ENCODE measurements at places on chromosomes 7 and 10. TPM values are rescaled to one million over a fixed set of nuclear protein-coding genes. Genes with fewer than 3 reads are reported as not detected.

GRCh38 chr7:137882261-137882668 lies 35.5 kb upstream of the DGKI start:
- no peak for DNase-seq

The FFAR4 gene
- total RNA-seq, result not detected

DNA sequence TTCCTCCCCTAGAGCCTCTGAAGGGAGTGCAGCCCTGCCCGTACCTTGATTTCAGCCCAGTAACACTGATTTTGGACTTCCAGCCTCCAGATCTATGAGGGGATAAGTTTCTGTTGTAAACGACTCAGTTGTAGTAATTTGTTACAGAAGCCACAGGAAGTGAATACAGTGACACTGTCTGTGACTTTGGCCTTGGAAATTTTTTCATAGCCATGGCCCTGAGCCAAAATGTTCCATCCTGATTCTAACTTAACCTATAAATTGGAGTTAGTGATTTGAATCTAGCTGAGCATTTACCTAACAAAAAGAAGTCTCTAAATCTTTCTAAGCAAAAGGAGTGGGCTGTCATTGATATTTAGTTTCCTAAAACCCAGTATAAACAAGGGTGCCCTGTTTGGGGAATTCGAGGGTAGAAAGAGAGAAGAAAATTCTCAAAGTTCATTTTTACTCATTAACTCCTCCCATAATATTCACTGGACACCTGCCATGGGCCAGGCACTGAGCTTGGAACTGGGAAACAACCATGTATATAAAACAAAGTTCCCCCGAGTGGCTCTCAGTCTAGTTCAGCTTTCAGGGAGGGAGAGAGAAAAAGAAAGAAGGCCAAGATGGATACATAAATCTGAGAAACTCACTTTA lies 162.3 kb downstream of the SKIDA1 start:
- no peak for DNase-seq

DNA sequence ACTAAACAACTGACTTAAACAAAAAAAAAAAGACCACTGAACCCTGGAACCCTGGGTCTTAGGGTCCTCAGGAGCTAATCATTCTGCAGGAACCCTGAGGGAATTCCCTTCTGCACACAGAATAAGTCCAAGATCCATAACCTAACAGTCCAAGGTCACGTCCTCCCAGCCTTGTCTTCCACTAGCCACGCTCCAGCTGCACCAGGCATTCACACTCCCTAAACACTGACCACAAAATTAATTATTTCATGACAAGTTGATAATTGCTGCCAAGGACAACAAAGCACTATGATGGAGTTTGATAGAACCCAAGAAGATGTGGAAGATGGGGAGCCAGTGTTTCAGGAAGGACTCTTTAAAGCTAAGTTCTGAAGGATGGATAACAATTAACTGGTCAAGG lies 130.6 kb downstream of the SH3PXD2A start:
- no peak for DNase-seq

GRCh38 chr10:110784198-110784597 lies 87.5 kb upstream of the PDCD4 start:
- no peak for DNase-seq

DNA sequence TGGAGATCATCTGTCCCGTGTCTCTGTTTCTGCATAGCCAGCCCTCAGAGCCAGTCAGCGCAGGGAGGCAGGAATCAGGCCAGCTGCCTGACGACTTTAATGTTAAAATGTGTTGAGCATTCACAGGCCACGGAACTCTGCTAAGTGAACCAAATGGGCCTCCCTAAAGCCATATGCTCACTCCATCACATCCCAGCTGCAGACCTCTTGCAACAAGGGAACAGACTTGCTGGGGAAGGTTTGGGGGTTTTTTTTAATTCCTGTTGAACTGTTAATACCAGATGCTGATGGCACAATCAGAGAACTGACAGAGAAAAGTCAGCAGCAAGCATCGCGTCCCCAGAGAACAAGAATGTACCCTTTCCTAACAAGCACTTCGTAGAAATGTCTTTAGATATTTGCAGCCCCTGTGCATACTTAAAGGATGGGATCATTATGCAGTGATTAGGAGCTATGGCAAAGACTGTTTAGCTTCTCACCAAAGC lies 900.4 kb upstream of the AUTS2 start:
- no peak for DNase-seq

The OR2A1 gene
- total RNA-seq, result not detected

DNA sequence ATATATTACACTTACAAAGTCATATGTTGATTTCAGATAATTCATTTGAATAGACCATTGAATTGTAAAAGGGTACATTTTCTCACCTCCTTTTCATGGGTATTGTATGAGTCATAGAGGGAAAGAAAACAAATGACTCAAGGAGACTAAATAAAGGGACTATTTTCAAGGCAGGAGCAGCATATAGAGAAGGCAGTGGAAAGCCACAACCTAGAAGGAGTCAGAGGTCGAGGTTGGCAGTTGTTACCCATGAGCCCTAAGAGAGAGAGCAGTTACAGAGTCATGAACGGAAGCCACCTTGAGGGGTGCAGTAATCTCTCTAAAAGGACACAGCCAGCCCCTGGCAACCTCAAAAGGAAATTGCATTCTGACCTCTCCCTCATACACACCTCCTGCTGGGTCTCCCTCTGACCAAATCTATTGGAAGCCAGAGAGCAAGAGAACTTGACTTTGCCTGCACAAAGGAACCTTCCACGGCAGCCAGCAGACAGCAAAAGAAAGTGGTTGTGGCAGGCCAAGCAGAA lies 137.9 kb downstream of the GRM8 start:
- no peak for DNase-seq

The AS3MT gene
- total RNA-seq, result 0.79 TPM

The METTL2B gene
- 71.3 TPM for total RNA-seq

The ASAH2B gene
- 4.5 TPM for total RNA-seq

- no peak for DNase-seq
These were observed 687.3 kb downstream of the MAGI2 start for GRCh38 chr7:78765943-78766729.

All from activated CD4-positive, alpha-beta T cell treated with anti-CD3 and anti-CD28 coated beads, Interleukin-2, amount 10 ng/mL, durations not matched to agents 24 days and 14 days (primary cell).